ENCODE measurements at places on chromosomes 7 and 10.

DNA sequence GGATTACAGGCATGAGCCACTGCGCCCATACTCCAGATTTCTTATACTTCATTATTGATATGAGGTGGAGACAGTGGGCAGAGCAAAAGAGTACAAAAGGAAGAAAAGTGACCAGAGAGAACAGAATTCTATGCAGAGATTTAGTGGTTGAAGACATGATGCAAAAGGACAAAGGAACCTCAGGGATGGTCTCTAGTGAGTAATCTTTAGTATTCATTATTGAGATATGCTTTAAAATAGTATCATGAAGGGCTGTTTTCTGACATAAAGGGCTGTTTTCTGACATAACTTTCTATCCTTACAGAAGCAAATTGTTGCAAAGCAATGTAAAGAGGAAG lies 81.2 kb upstream of the OIT3 start:
- DNase-seq, result no peak

GRCh38 chr7:32937344-32938174 lies 19.7 kb upstream of the FKBP9 start:
- DNase-seq, result no peak

GRCh38 chr7:133050200-133050995 lies 31.5 kb downstream of the CHCHD3 start:
- no peak for DNase-seq

DNA sequence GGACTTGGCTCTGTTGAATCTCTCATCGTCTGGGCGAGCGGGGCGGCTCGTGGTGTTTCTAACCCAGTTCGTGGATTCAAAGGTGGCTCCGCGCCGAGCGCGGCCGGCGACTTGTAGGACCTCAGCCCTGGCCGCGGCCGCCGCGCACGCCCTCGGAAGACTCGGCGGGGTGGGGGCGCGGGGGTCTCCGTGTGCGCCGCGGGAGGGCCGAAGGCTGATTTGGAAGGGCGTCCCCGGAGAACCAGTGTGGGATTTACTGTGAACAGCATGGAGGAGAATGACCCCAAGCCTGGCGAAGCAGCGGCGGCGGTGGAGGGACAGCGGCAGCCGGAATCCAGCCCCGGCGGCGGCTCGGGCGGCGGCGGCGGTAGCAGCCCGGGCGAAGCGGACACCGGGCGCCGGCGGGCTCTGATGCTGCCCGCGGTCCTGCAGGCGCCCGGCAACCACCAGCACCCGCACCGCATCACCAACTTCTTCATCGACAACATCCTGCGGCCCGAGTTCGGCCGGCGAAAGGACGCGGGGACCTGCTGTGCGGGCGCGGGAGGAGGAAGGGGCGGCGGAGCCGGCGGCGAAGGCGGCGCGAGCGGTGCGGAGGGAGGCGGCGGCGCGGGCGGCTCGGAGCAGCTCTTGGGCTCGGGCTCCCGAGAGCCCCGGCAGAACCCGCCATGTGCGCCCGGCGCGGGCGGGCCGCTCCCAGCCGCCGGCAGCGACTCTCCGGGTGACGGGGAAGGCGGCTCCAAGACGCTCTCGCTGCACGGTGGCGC lies at the start of gene EN2:
Gene EN2, plus strand, starts transcription at position 19 of the 767 bp plus-strand sequence. Its CDS starts 249 bp downstream, at position 268.
- no peak for DNase-seq

DNA sequence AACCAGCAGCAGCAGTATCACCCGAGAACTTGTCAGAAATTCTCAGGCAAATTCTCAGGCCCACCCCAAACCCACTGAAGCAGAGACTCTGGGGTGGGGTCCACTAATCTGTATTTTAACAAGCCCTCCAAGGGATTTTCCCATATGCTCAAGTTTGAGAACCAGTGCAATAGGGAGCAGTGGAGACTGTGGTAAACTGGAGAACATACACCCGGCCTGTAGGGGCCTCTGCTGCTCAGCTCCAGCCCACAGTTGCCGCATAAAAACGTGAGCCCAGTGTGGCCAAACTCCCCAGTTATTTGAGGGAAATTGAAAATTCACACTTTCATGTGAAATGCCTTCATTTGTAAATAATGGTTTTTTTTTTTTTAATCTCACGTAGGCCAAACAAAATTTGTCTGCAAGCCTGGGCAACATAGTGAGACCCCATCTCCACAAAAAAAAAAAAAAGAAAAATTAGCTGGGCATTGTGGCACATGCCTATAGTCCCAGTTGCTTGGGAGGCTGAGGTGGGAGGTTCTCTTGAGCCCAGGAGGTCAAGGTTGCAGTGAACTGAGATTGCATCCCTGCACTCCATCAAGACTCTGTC lies 97.6 kb upstream of the ZMIZ1 start:
- no peak for DNase-seq

GRCh38 chr7:30764030-30764975 lies 6.9 kb upstream of the MINDY4 start:
- no peak for DNase-seq

DNA sequence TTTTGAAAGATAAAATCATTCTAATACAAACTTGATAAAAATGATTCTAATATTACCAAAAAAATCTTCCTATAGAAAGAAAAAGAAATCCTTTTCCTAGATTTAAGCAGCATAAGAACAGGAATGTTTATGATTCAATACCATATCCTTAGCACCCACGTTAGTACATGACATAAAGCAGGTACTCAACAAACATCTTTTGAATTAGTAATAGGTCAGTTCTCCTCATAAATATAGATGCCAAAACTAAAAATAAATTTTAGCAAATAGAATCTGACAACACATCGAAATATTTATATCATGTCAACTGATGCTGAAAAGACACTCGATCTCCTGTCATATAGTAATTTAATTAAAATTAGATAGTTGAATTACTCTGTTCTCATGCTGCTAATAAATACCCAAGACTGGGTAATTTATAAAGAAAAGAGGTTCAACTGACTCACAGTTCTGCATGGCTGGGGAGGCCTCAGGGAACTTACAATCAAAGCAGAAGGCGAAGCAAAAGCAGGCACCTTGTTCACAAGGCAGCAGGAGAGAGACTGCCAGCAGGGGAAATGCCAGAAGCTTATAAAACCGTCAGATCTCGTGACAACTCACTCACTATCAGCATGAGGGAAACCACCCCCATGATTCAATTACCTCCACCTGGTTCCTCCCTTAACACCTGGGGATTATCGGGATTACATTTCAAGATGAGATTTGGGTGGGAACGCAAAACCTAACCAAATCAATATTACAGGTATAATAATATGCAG lies 191.8 kb downstream of the HTR7 start:
- no peak for DNase-seq

- DNase-seq, result no peak
Observed at GRCh38 chr10:132169766-132170560, 16.8 kb upstream of the DPYSL4 start.

- no peak for DNase-seq
Observed at GRCh38 chr10:61897671-61898434, 3.6 kb upstream of the ARID5B start.
